ENCODE measurements at places on chromosomes 5 and 9.
A peak's percentile ranks its signal among the peaks of the same experiment; 100 is the strongest.

DNA sequence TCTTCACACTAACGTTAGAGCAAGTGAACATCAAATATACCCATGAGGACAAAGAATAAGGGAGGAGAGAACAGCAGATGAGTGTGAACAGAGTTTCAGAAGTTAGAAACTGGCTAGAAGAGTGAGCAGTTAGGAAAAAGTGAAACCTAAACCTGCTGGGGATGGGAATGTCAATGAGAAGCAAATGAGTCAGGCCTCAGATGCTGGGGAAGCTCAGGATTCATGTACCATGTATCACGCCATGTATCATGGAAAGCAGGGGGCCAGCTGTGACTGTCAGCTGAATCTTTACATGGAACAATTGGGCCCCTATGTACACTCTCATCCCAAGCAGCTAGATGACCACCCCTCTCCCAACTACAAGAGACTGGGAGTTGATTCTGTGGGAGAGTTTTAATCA is 16.2 kb downstream of the GDF9 start:
- DNase-seq = no peak

DNA sequence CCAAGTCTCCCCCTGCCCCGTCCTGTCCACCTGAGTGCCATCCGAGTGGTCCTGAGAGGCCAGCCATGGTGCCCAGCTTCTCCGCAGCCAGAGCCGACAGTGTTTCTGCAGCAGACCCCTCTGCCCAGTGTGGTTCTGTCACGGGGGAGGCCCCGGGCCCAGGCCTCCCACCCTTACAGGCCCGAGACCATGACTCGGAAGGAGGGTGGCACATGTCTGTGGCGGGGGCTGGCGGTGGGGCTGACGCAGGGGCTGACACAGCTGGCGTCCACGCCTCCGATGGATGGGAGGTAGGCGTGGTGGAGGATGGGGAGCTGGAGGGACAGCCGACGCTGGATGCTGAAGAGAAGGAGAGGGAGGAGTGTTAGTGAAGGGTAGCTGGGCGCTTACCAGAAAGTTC is 35.0 kb upstream of the TBC1D2 start:
- no peak for DNase-seq

DNA sequence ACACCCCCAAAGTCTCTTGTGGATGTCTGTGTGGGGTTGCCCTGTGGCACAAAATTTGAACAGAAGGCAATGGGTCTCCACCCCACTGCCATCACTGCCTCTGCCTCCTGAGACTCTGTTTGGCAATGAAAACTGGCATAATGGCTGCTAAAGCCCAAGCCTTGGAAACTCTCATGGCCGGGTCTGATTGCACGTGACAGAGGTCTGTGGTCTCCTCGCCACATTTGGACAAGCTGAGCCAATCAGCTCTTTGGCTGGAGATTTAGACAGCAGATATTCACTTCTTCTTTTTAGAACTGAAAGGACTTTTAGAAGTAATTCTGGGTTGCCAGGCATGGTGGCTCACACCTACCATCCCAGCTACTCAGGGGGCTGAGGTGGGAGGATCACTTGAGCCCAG is 5.5 kb downstream of the GGTA1 start:
- DNase-seq = no peak

DNA sequence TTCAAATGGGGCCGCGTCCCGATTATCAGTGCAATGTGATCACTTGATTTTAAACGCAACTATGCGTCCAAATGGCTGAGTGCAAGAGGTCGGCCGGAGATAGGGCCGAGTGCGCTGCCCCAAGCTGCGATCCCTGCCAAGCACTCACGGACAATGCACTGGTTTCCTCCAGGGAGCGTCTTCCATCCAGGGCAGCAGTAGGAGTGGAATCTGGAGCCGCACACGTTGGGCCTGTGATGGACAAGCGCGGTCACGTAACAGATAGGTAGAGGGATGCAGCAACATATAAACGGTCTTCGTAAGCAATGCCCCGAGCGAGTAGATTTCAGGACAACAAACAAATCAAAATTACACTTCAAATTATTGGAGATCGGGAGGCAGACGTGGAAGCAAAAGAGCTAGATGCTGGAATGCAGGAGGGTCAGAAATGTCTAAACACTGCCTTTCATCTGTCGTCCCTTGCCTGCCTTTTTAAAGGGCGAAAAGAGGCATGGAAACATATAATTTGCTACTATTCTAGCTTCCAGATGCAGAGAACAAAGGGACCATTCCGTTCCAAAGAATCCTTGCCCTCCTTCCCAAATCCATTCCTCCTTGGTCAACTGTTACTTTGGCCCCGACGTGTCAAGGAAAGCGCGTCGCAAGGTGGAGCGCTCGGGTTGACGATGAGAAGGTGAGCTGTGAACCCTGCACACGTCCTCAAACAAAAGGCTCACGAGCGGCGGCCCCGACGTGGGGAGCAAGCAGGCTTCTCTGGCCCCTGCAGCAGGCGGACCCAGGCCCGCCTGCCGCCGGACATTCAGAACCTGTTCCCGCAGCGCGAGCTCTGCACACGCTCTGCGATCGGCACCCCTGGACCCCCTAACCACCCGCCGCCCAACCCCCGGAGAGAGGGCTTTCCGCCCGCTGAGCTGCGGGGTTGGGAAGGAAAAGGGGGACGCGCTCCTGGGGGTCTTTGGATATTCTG is 1.5 kb downstream of the FBN2 start:
- DNase-seq = no peak

DNA sequence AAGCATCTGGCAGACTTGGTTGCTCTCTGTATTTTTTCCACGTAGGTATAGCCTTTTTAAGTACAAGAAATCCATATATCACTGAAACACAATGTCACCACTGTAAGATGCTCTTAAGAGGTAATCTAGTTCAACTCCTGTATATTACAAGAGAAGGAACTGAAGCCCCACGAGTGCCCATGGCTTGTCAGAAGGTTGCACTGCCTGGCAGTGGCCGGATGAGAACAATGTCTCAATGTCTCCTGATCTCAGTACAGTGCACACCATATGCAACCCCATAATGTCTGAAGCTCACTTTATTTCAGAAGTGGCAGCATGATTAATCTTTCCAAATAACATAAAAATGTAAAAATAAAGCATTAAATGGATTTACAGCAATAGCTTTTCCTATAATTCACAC is 27.7 kb downstream of the TUT7 start:
- peak; percentile 3 for DNase-seq

DNA sequence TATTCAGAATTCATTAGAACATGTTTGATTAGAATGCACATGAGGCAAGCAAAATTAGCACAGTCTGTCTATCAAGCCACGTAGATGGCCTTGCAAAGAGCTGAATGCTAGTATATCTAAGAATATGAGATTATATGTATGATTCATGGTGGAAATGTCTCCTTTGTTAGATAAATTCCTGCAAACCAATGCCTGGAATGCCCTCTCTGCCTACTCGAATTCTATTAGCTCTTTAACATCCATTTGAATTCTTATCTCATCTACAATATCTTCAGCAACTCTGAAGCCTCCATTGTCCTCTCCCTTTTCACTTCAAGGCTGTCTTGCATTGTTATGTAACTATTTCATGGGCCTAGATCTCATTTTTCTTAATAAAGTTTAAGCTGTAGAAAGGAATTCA is 205.5 kb downstream of the TMC1 start:
- DNase-seq = no peak

GRCh38 chr9:16884952-16885513 is 14.6 kb upstream of the BNC2 start:
- no peak for DNase-seq

DNA sequence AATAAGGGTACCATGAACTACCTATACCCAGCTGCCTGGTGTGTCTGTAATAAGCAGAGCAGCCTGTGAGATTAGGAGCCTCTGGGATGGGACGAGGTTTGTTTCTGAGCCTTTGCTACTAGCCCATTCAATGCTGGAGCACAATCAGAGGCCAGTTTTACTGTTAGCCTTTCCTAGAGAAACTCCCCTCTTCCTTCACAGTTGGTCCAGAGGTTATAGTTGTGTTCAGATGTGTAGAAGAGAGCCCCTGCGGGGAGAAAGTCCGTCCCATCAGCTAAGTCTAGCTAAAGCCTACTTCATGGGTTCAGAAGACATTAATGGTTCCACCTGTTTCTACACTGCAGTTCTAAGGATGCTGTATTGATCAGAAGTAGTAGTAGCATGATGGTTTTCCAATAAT is 16.8 kb downstream of the NUP214 start:
- no peak for DNase-seq

GRCh38 chr9:135343837-135344522 is 135.6 kb upstream of the PPP1R26 start:
- peak; percentile 3 for DNase-seq

DNA sequence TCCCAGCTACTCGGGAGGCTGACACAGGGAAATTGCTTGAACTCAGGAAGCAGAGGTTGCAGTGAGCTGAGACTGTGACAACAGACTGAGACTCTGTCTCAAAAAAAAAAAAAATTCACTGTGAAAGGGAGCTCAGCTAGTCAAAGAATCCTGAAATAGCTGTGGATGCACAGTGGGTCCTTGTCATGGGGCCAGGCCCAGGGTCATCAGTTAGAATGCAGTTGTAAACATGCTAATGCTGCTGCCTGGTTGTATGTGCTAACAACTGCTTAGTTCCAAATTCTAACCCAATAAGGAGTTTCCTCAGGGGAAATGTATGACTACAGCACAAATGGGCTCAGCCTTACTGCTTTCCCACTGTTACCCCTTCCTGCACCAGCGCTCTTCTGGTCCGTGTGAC is 84.0 kb downstream of the PALM2AKAP2 start:
- DNase-seq = no peak

DNA sequence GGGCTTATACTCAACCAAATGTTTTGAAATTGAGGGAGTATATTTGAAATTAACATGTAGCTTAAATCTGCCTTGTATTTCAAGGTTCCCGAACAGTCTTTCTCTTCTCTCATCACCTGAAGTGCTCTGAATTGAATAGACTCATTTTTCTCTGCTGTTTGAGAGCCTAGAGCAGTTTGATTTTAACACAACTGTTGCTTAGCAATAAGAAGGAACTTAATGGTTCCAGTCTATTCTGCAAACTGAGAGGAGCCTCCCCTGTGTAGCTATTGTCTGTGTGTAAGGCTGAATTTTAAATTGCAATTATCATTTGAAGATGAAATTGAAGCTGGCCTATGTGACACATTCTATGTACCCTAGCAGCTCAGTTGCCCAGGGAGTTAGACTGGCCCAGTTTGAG is 87.1 kb upstream of the CKMT2 start:
- no peak for DNase-seq

DNA sequence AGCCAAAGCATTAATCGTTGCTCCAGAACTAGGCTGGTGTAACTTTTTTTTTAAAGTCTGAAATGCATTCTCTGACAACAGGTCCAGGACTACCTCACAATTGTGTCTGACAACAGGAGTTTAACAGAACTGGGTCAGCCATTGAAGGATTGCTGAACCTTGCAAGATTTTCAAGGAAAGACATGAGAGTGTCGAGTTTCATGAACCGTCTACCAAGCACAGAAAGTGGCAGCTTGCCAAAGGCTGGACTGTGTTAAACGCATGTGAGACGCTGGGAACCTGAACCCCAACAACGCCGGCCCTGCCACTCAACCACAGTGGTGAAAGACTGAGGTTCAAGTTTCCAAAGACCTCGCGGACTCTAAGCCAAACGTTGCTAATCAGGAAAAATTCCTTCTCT is 79.1 kb downstream of the LHFPL2 start:
- no peak for DNase-seq

GRCh38 chr5:66639037-66639436 is 42.8 kb downstream of the MAST4 start:
- DNase-seq = no peak

DNA sequence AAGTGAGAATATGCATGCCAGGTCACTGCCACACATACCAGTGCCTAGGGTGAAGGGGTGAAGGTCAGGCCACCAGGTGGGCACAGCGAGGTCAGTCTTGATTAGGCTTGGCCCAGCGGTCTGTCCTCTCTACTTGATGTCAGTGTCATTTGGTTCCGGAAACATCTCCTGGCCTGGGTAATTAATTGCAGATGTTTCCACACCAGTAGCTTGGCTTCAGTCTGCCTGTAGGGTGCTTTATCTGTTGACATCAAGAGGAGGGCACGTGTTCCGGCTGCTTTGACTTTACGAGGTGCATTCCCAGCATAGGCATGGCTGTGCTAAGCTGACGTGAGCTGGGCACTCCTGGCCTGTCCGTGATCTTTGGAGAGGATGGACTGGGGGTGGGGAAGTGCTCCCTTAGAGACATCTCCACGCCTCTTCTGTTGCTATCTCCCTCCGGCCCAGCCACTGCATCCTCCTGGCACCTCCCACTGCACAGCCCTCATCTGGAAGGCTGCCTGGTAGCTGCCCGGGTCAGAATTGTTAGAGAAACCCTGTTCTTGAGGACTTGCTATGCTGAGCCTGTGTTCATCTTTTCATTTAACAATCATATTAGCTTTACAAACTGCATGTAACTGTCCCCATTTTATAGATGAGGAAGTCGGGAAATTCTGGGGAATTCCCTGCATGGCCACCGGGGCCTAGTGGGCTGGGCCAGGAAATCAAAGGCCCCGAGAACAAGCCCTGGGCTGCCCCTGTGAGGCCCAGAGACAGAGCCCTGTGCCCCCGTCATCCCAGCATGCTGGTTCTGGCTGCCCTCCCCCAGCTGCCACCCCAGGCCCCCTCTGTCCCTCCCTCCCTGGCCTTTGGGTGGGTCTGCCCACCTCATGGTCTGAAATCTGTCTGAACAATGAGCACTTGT is 29.1 kb downstream of the JADE2 start:
- DNase-seq = no peak

Measured in C1 segment of cervical spinal cord (tissue), 14 donors.